ENCODE measurements at places on chromosomes 1 and 21.

GRCh38 chr21:31606081-31606874 lies 53.2 kb upstream of the SOD1 start:
- DNase-seq: no peak

GRCh38 chr1:114467491-114467890 lies 43.5 kb downstream of the TRIM33 start:
- DNase-seq: no peak

DNA sequence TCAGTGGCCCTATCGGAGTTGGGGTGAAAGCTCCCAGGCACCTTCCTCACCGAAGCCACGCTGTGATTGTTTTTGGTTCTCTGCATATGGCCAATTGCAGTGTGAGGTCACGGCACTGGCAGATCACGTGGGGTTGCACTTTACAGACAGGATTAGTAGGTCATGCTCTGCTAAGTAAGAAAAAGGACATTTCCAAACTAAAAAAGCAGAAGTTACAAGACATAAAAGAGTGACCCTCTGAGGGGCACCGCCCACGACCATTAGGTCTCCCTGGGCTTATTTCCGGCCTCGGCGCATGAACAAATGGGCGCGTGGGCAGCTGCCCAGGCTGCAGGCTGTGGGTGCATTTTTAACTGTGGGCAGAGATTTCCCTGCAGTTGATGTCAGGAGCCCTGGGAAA lies 2.0 kb downstream of the CAPN9 start:
- DNase-seq: no peak

DNA sequence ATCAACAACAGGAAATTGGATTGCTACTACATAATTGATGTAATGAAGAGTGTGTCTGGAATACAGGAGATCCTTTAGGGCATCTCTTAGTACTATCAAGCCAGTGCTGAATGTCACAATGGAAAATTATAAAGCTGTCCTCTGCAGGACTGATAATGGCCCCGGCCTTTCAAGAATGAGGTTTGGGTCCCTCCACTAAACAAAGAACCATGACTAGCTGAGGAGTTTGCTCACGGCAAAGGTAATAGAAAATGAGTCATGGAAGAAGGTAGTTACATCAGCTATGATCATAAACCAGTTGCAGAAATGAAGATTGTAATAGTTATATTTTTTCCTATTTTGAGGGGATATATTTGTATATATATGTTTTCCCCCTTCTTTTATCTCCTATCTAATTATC lies 145.8 kb downstream of the KCNJ6 start:
- no peak for DNase-seq

DNA sequence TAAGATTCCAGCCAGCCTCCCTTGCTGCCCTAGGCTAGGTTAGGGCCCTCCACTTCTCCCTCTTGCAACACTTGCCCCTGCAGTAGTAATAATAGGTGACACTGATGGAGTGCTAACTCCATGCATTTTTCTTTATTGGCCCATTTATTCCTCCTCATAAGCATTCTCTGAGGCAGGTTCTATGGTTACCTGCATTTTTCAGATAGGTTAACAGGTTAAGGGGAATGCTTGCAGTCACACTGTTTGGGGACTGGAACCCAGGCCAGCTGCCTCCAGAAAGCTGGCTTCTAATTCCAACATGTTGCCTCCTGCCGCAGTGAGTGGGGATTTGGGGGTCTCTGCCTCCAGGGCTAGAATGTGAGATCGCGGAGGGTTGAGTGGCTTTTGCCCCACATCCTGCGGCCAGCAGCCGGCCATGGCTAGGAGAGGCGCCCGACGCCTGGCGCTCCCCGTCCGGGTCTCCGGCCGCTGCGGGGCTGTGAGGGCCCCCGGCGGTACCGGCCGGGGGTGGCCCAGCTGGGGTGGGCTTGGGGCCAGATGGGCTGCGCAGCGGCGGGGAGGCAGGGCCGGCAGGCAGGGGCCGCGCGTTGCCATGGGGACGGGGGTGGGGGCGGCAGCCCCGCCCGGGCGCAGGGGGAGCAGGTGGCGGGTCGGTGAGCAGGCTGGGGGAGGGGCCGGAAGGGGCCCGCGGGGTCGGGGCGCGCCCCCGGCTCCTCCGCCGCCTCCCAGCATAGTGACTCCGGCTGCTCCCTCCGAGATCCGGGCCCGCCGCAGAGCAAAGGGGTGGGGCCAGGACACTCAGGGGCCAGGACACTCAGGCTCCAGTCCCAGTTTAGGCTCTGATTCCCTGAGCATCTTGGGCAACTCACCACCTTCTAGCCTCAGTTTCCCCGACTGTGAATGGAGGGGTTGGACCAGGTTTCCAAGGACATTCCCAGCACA lies 68.4 kb upstream of the SSBP3 start:
- no peak for DNase-seq

GRCh38 chr1:220164116-220164515 lies 70.2 kb downstream of the IARS2 start:
- no peak for DNase-seq

- no peak for DNase-seq
These were observed 2.6 kb upstream of the C1orf141 start for GRCh38 chr1:67137307-67137753.

GRCh38 chr1:31666263-31666963 lies 21.7 kb upstream of the PEF1 start:
- DNase-seq: no peak
